ENCODE measurements at places on chromosomes 3 and 15.

DNA sequence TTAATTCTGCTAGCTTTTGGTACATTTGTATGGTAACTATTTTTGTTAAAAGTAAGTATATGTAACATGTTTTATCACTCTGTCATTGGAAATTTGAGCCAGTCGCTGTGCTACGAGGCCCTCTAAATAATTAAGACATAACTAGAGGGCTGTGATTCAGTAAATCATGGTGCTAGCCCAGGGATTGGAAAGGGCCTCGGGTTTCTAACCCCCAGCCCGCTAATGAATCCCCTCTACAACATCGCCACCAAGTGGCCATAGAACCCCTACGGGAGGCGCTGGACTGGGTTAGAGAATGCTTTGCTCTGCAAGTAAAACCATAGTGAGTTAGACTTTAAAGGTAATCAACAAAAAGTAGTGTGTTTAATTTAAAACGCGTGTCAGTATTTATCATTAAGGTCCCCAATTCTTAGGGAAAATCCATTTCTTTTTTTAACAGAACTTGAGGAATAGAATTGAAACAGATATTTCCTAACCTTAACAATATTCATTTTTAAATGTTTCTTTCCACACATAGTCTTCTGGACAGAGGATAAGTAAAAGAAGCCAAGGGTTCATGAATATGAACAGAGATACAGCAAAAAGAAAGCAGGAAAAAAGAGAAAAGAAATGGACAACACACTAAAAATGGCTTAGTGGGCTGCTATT lies 744.7 kb downstream of the EPHA3 start:
- no peak for DNase-seq

- DNase-seq: no peak
These were observed 33.2 kb upstream of the TSPAN3 start for GRCh38 chr15:77104155-77104554.

- DNase-seq: no peak
These were observed 12.5 kb upstream of the GK5 start for GRCh38 chr3:142237891-142238290.

DNA sequence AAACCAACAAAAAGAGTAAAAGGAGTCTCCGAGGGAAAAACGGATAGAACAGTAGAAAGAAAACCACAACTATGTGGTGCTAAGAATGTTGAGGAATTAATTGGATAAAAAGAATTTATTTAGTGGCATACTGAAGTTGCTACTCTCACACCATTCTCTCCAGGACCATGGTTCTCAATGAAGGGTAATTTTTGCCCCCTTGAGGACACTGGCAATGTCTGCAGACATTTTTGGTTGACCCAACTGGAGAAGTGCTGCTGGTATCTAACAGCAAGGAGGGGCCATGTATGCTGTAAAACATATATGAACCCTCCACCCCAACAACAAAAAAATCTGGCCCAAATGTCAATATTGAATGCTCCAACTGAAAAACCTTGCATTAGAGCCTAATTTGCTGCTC lies 85.9 kb upstream of the CSPG5 start:
- no peak for DNase-seq

DNA sequence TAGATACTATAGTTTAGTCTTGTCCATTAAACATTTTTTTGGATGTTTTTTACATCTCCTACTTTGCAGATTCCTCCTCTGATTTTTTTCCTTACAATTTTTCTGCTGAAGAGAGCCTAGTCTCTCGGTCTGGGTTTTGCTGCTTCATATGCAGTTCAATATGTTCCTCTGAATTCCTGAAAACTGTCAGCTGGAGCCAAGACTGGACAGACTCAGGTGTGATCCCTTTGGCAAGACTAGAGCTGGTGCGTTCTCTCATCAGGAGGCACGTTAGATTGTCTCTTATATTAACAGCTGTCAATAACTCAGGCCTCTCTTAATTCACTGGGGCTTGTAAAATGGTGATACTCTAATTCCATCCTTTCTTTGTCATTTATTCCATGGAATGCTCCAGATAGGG lies 13.4 kb upstream of the GHRL start:
- no peak for DNase-seq

DNA sequence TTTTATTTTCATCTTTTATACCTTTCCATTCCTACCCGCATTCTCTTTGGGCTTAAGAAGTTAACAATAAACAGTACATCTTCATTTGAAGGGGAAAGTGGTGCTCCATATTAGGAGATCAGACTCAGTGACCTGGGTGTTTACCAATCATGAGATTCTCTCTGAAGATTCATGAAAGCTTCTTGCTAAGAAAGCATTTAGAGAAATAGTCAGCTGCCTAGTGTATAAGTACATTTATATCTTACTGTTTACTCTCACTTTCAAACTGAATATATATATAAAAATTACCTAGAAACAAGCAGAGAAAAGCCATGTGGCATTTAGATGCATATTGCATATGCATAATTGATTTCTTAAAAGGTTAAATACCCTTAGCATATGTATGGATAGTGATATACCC lies 100.5 kb downstream of the KCNH8 start:
- no peak for DNase-seq

- no peak for DNase-seq
These were observed 268.1 kb upstream of the CRBN start for GRCh38 chr3:3447641-3448040.

GRCh38 chr15:93989440-93989998 lies 241.8 kb upstream of the MCTP2 start:
- DNase-seq: no peak

DNA sequence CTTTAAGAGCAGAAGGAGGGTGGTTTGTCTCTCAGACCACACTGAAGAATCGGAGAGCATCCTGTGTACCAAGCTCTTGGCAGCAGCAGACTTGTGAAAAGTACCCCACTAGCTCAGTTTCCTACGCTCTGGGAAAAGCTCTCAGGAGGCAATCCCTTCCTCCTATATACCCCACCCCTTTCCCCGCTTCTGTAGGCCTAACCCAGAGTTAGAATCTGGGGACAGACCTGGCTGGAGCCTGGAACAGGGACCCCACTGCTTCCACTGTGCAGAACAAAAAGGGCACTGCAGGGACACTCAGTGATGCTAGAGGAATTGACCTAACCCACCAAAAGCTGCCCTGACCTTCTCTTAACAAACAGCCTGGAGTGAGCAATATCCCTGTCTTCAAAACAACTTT lies 70.0 kb upstream of the CCDC39 start:
- DNase-seq: no peak

- DNase-seq: no peak
These were observed 214.2 kb upstream of the TPM1 start for GRCh38 chr15:62828364-62828763.

GRCh38 chr15:66891776-66892175 lies 173.6 kb upstream of the SMAD3 start:
- no peak for DNase-seq

DNA sequence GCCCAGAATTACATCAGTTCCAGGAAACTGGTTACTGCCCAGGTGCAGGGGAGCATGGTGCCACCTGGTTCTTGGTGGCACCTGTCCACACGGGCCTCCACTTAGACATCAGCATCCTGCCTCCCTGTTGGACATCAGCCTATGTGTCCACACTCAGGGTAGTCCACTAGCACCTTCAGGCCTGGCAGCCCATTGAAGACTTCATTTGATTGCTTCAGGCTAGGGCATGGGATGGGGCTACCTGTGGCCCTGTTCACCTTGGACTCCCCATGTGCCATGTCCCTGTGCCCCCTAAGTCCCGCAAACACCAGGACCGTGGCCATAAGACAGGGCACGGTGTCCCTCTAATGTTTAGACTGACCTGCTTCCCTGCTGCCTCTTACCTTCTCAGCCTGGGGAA lies 30.9 kb downstream of the CYP8B1 start:
- no peak for DNase-seq

DNA sequence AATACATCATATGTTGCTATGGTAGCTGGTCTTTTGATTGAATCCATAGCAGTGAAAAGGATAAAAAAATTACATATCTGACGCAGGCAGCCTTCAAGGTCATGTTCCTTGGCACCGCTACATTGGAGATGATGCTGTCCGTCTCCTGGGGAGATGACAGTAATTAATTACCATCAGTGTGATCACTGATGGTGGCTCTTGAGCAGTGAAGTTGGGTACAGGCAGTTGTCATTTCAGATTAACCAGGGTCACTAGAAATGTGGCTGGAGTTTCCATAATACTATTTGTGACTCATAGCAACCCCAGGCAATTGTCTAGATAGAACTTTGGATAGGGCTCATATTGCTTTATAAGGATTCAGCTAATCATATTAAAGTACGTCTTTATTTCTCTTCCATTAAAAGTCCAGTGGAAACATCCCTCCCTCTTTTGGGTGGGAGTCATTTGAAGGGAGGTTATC lies 136.3 kb downstream of the THSD4 start:
- DNase-seq: no peak

- DNase-seq: no peak
These were observed 2.2 kb upstream of the FOXB1 start for GRCh38 chr15:60001610-60002527.

GRCh38 chr3:133401374-133402135 lies 1.7 kb downstream of the BFSP2 start:
- no peak for DNase-seq

- DNase-seq: no peak
These were observed 529.7 kb upstream of the IL12A start for GRCh38 chr3:159458982-159459381.

All from stimulated activated CD8-positive, alpha-beta memory T cell treated with anti-CD3 and anti-CD28 coated beads, Interleukin-12 subunit alpha, Interleukin-12 subunit beta, amount 100 ng/mL, for 1 hour (primary cell).